ENCODE measurements at places on chromosomes 6 and 20.

DNA sequence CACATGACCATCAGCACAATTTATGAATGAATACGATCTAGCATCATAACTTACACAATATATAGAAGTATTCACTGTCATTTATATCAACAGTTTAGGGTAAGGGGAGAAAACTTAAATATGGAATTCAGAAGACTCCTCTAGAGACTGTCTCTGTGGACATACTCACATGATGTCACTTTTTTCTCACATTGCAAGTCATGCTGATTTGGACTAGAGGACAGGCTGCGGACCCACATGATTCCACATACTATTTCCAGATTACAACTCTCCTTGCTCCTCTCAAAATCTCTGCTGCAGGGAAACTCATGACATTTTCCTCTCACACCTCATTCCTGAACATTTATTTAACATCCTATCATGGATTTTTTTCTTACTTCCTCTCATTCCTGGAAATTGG is 13.4 kb downstream of the CRISP1 start:
- DNase-seq = no peak

GRCh38 chr6:134352786-134353480 is 35.0 kb upstream of the SGK1 start:
- DNase-seq = no peak

DNA sequence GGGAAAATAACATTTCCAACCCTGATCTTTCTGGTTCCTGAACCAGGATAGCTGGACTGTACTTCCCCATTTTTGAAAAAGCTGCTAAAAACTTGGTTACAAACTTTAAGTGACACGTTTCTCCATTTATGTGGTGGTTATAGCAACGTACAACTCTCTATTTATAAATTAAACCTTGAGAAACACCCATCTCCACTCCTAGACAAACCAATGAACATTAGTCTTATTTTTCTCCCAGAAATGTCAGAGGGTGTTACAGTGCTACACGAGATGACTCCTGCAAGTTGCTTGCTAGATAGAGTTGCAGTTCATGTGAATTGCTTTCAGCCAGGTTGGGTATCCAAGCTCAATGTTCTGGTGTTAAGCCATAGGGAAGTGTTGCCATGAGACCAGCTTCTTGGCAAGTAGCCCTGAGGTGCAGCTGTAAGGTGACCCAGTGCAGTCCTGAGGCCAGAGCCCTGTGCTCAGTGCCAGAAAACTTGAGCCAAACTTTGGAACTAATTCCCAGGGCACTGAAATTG is 51.3 kb upstream of the REV3L start:
- DNase-seq = peak; percentile 32

GRCh38 chr6:143325379-143326140 is 124.9 kb downstream of the ADAT2 start:
- DNase-seq = peak; percentile 79

- DNase-seq = no peak
Observed at GRCh38 chr20:43265449-43265848, 75.7 kb upstream of the PTPRT start.

GRCh38 chr6:144284478-144284782 is 705 bp upstream of the UTRN start:
- DNase-seq = no peak

GRCh38 chr6:56852260-56853010 is 102.5 kb upstream of the BEND6 start:
- no peak for DNase-seq
